ENCODE measurements at places on chromosomes 13 and 19. TPM values are rescaled to one million over a fixed set of nuclear protein-coding genes. Genes with fewer than 3 reads are reported as not detected.
A peak's percentile ranks its signal among the peaks of the same experiment; 100 is the strongest.

The B3GNT3 gene
- not detected for total RNA-seq

DNA sequence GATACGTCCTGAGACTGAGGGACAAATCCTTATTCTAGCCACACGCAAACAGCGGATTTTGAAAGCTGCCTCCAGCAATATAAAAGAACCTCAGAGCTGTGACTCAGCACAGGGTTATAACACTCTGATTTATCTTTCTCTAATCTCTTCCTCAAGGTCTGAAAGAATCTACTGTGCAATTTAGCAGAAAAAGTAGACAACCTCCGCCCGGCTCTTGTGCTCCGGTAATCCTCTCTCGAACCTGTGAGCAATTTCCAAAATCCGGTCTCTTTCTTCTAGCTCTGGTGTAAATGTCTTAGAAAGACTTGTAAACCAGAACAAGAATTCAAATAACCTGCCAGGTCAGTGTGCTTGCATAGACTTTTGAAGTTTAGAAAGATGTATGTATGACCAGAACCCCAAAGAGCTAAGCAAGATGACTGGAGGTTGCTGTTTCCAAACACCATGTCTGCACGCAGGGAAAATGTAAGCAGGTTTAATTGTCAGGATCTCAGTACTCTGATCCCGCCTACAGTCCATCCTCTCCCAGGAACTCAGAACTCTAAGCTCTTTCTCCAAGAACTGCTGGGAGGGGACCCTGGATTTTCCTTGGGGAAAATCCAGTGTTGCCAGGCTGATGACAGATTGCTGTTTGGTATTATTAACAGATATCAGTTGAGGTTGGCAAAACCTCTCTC is 338.1 kb downstream of the RFC3 start:
- no peak for DNase-seq

GRCh38 chr19:17687141-17687856 is 855 bp downstream of the UNC13A start:
- peak; percentile 37 for DNase-seq

- no peak for DNase-seq
Observed at GRCh38 chr13:110566171-110566570, 4.6 kb upstream of the RAB20 start.

GRCh38 chr19:30004403-30004802 is 62.4 kb downstream of the URI1 start:
- no peak for DNase-seq

The MBD3L3 gene
- not detected for total RNA-seq
